ENCODE measurements at places on chromosomes 5 and 9. TPM values are rescaled to one million over a fixed set of nuclear protein-coding genes. Genes with fewer than 3 reads are reported as not detected.

LRRTM2 gene
- 0.07 TPM for polyA plus RNA-seq

GRCh38 chr5:52710310-52710971, 77.3 kb upstream of the ITGA1 start:
- no peak for DNase-seq

GRCh38 chr5:37838933-37839341, 904 bp downstream of the GDNF start:
- no peak for DNase-seq

GRCh38 chr5:120456006-120456405, 8.1 kb upstream of the PRR16 start:
- no peak for DNase-seq

- no peak for DNase-seq
Measured at GRCh38 chr9:72207278-72207677, 58.0 kb downstream of the GDA start.

Measured in heart right ventricle (tissue), 16 donors.